Pancreas (tissue), 10 donors: ENCODE measurements at places on chromosomes 11 and 22.

GRCh38 chr11:7587712-7588111, 73.9 kb downstream of the PPFIBP2 start:
- DNase-seq: no peak

DNA sequence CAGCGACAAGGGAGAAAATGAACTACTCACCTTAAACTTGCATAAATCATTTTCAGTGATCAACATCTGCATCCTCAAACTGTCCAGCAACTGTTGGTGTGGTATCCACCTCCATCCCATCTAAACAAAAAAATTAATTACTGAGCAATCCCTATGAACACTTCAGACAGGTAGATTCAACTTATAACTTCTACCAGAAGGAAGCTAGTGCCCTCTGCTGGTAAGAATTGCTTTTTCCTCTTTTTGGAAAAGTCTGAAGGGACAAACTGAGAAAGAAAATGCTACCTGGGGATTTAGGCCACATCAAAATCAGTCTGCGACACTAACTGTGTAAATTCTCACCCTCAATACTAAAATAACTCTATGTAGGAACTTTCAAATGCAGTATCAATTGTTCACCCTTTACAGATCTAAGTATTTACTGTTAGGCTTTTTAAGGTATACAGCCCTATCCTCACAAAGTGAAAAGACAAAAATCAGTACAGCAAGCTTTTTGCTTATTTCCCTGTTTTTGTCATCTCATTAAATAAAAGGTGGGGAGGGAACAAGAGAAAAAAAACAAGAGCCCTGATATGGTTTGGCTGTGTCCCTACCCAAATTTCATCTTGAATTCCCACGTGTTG, 17.9 kb downstream of the CLNS1A start:
- no peak for DNase-seq

DNA sequence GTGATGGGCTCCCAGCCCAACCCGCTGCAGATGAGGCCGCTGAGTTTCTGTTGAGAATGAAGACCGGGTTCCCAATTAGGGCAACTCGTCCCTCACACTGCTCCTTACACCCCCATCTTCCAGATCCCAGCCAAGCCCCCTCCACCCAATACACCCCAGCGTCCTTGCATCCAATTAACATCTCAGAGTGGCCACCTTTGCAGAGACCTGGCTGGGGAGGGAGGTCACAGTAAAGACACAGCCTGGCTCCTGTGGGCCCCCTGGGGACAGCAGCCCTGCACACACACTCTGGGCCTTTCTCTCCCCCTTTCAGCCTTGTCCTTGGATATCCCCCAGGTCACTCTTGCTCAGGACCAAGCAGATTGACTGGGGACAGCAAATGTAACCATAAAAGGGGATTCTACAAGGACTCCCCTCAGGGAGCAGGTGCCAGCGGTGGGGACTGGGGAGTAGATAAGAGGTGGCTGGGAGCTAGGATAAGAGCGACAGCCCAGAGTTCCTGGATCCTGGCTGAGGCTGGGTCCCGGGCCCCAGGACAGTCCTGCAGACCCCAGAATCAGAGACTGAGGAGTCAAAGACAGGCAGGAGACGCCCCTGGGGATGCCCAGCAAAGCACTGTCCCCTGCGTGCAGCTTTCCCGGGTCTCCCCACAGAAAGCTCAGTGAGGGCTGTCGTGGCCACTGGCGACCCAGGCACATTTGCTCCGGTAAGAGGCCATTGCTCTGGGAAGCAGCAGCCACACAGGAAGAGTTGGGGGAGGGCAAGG, 8.4 kb downstream of the APOBEC3A start:
- no peak for DNase-seq

DNA sequence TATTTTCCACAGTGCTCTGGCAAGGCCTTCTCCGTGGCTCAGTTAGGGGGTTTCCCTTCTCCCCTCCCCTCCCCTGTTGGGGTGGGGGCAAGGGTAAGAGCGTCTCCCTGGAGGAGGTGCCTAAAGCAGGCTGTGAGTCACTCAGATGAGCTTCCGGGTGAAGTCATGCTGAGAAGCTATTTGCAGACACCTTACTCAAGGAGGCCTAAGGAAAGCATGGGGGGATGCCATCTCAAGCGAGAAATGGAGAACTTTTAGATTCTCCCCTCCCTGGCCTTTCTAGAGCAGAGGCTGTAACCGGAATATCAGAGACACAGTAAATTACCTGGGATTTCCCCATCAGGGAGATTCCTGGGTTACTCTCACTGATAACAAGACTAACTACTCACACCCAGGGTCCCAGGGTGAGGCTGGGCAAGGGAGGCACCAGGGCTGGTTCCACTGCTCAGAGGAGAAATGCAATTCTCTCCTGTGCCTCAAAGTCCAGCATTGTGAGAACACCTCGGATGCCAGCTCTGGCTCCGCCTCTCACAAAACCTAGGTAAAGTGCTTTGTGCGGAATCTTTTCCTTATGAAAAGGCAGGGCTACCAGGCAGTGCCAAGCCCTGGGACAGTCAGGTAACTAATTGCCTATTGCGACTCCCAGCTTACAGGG, 123.6 kb downstream of the ABTB2 start:
- no peak for DNase-seq

DNA sequence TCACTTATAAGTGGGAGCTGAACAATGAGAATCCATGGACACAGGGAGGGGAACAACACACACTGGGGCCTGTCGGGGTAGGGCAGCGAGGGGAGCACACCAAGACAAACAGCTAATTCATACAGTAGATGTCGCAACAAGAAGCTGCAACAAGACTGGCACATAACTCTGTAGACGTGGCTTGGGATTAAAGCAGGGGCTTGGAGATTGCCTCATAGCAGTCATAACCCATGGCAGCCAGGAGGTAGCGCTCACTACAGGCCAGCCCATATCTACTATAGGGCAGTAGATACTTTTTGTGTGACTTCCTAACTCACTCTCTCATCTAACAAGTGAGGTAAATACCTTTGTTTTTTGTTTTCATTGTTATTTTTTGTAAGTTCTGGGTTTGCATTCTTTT, 1.7 kb upstream of the OR9G4 start:
- DNase-seq: no peak

DNA sequence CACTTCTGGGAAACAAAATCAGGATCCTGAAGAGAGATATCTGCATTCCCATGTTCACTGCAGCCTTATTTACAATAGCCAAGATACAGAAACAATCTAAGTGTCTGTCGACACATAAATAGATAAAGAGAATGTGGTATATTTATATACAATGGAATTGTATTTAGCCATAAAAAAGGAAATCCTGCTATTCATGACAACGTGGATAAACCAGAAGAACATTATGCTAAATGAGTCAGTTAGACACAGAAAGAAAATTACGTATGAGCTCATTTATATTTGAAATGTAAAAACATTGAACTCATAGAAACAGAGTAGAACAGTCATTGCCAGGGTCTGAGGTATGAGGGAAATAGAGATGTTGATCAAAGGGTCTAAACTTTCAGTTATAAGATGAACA, 6.1 kb downstream of the MRPL17 start:
- no peak for DNase-seq
